ENCODE measurements at places on chromosomes 3 and 15.

DNA sequence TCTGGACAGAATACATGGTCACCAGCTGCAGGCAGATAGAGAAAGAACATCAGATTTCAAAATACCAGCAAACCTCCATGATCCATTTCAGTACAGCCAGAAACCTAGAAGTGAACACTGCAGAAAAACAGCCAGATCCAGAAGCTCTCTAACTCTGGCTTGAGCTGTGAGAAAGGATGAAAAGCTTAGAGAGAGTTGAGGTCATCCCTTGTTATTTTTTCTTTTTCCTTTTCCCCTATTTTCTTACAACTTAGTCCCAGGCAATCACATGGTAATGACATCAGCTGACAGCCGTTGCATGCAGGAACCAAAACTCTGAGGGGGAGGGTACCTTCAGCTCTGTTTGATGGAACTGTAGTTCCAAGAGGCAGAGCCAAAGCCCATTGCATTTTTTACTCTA, 113.2 kb downstream of the TCF12 start:
- peak; percentile 17 for DNase-seq

DNA sequence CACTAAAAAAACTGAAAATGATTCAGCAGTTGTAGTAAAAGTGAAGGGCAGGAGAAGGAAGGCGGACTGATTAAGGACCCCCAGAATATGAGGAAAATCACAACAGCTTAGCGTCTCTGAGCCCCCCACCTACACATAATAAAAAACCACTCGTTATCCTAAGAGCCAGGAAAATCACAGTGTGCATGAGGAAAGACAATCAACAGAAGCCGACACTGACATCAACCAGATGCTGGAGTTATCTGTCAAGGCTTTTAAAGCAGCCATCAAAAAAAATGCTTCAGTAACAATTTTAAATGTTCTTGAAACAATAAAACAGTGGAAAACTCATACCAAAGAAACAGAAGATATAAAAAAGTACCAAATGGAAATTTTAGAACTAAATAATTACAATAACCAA, 9.7 kb upstream of the CXCR6 start:
- no peak for DNase-seq

DNA sequence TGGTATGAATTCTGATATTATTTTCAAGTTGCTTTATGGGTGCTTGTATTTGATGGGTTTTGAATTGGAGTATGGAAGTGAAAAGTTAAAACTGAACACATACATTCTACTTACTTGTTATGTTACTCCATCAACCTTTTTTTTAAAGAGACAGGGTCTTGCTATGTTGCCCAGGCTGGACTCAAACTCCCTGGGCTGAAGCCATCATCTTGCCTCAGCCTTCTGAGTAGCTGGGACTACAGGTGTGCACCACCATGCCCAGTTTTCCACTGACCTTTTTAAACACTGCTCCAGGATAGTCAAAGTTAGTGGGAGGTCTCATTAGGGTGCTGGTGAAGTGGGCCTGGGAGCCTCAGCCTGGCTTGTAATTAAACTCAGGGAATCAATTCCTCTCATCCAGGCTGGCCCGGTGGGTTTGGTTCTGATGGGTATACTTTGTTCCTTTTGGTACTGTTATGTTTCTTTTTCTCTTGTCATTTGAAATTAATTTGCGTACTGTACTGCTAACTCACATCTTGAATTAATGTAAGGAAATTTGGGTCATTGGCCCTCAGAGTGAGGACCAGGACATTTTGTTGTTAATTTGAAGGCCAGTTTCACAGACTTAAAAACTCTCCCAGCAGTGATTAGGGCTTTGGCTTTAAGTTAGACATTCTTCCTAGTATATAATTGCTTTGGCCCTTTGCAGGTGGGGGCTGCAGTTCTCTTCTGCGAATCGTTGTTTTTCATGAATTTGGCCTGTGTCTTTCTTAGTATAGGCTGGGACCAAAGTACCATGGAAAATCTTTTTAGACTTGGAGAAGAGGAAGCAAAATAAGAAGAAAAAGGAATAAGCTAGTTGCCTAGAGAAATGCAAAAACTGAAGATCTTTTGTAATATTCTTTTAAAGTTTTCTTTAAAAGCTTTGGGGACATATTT, 66.9 kb downstream of the FNDC3B start:
- DNase-seq, result no peak

DNA sequence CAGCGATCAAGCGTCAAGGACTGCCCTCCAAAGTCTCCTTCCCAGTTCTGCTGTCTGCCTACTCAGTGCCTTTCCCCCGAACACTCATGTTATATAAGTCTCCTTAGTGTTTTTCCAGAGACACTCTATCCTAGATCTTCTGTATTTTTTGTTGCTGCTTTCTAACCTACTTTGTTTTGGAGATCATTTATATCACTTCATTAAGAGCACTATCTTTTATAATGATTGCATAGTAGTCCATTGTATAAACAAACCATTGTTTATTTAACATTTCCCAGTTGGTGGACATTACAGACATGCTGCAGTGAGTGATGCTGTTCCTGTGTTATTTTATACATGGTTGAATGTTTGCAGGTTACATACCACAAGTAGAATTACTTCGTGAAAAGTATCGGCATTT, 47.1 kb downstream of the SLC25A26 start:
- DNase-seq, result no peak

GRCh38 chr3:197749315-197749600, 425 bp upstream of the FYTTD1 start:
- DNase-seq, result peak; percentile 81

GRCh38 chr3:77065750-77066149, 25.9 kb downstream of the ROBO2 start:
- no peak for DNase-seq

DNA sequence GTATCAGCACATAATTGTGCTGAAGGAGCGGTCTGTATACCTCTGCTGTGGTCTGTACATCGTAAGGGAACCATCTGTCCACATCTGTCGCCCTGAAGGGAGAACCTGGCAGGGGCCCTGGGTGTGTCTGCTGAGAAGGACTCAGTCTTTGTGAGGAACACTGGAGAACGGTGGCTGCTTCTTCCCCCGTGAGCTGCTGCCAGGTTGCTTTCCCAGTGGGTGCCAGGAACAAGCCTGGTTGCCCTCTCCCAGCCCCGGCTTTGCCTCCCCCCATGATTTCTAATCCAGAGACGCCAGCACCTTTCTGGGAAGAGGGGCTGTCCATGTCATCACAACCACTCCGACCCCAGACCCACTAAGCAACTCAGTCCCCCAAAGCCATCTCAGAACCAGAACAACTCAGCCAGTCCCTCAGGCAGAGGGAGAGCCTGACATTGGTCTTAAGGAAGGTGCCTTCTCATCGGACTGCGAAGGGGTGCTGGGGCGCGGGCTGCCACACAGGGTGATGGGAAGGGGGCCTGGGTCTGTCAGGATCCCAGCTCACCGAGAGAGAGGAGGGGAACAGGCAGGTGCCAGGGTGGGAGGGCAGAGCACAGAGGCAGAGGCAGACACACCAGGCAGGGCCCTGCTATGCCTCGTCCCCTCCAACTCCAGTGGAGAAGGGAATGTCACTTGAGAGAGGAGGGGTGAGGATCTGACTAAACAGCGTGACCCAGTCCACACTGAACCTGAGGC, 8.5 kb downstream of the TNK2 start:
- DNase-seq, result no peak

DNA sequence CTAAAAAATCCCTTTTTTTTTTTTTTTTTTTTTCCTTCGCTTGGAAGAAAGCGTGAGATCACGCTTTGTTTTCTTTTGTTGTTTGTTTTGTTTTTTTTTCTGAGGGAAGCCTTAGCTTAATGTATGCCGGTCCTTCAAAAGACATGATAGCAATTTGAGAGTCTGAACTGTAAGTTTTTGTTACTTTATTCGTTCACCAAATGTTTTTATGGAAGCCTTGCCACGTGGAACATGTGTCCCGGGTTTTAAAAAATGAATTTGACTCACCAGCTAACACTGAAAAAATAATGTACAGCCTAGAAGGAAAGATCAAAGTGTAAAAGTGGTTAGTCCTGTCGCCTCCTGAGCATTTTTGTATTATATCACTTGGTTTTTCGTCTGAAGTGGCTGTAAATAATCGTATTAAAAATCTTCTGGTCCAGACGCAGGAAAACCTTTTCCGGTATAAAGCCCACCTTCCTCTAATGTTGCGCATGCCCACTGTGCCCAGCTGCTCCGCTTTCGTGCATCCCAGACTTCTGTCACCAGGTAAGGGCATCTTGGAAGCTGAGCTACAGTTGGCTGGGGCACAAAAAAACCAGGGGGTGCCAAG, 795 bp upstream of the MYNN start:
- peak; percentile 85 for DNase-seq

DNA sequence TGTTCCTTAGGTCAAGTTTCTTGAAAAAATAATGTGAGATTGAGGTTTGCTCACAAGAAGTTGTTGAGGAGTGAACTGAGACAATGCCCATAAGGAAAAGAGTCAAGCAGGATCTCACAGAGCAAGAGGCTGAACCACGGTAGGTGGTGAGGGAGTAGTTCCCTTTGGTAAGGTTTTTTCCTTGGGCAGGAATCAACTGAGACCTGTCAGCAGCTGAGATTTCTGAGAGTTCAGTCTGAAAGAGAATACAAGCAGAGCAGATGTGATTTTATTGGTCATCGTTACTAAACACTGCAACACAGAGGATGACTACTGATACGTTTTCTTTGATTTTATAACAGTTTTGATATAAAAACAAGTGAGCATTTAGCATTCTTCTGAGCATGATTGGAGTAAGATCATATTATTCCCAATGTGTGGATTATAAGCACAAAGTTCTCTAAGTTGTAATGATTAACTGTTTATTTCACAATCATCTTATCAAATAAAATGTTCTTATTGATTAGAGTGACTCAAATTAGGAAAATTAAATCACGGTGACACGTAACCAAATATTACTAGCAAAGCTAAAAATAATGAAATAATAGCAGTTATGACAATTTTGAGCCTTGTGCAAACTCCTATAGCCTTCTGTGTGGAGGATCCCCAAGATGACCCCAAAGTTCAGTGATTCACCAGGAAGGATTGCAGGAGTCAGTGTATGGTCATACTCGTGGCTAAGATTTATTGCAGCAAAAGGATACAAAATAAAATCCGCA, 346.2 kb upstream of the ZNF717 start:
- peak; percentile 54 for DNase-seq

DNA sequence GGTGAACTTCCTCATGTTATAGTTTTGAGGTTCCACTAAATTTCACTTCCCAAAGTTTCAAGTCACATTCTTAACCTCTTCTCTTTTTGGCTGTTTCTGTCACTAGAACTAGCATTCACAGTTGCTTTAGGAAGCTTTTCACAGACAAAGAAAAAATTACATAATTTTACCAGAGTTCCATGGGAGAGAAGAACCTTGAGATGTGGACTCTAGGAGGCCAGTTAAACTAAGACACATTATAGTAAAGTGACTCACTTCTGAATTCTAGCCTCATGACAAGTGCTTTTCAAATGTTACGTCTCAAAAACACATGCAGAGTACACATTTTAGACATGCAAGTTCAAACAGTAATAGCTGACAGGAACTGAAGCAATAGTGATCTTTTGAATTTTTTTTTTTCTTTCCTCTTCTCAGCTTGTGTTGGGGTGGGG, 39.9 kb upstream of the LRTM1 start:
- peak; percentile 67 for DNase-seq

GRCh38 chr3:128784232-128784631, 58.2 kb downstream of the RAB7A start:
- DNase-seq, result no peak

GRCh38 chr3:183006396-183007002, 26.2 kb upstream of the DCUN1D1 start:
- no peak for DNase-seq

- no peak for DNase-seq
Measured at GRCh38 chr3:94965867-94966475, 903.1 kb downstream of the NSUN3 start.

DNA sequence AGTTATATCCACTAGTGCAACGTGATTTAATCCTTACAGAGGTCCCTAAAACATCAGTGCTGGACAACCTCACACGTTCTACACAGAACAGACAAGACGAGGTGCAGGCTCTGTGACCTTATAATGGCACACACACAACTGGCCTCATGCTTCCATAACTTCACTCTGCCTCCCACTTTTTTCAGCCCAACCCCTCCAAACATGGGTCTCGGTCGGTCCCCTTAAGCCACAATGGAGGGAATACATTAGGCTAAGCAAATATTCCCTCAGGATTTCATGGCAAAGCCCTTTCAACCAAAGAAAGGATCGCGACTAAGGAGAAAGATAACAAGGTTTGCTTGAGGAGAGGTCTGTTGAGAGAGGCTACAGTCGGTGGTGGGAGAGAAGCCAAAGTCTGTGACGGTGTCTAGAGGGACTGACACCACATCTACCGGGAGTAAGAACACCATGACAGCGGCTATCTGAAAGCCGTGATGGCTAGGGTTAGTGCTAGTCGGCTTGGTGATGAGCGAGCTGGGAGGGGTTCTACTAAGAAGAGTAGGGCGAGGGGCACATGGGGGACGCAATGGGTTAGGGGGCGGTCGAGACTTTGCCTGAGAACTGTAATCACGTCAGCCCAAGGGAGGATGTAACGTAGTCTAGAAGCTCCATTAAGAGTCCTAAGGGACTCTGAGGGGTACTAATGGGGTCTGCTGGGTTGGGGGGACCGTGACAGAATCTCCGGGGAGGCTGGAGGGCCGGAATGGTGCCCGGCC, 1.0 kb downstream of the MYO9A start:
- DNase-seq, result peak; percentile 59

GRCh38 chr15:70264014-70264582, 166.4 kb upstream of the TLE3 start:
- DNase-seq, result peak; percentile 57

DNA sequence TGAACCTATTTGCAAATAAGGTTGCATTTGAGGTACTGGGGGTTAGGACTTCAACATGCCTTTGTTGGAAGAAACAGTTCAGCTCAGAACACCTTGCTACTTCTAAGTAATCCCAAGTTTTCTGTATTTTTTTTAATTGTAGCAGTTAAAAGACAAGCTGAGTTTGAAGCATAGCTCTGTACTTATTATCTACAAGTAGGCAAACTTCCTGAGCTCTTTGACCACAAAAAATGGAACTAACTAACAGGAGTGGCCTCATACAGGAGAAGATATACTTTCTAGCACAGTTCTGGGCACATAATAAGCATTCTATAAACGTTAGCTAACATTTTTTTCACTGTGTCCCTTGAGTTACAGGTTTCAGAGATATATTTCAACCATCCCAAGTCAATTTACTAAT, 159.2 kb downstream of the CHST2 start:
- DNase-seq, result no peak

- DNase-seq, result no peak
Measured at GRCh38 chr3:72760225-72760624, 88.0 kb downstream of the SHQ1 start.

DNA sequence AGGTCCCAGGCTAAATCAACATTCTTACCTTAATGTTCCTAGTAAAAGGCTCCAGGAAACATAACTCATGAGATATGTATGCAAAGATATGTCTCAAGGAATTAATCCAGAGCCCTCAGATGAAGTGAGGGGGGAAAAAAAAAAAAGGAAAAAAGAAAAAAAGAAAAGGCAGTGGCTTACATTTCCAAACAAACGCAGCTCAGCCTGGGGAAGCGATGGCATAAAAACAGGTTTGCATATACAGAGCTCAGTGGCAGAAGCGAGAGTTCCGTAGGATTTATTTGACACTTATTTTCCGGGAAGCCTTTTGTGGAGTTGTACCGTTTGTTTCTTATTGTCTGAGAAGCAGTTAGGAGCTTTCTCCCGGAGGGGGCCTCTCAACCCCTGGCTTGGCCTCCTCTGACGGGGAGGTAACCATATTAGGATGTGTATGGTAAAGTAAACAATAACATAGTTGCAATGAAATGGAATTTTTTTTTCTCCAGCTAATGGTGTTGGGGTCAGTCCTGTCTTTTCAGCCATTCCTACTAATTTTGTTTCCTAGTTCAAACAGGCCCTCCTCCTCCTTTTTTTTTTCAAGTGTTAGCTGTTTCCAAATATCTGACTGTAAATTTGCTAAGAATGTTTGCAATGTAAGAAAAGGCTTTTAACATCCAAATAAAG, 338.6 kb downstream of the FOXP1 start:
- DNase-seq, result peak; percentile 32

GRCh38 chr3:123102826-123103225, 36.0 kb downstream of the PDIA5 start:
- DNase-seq, result no peak
